Hippocampal formation (tissue), 2 donors: ENCODE measurements at places on chromosomes 7 and 10.
A peak's percentile ranks its signal among the peaks of the same experiment; 100 is the strongest.

DNA sequence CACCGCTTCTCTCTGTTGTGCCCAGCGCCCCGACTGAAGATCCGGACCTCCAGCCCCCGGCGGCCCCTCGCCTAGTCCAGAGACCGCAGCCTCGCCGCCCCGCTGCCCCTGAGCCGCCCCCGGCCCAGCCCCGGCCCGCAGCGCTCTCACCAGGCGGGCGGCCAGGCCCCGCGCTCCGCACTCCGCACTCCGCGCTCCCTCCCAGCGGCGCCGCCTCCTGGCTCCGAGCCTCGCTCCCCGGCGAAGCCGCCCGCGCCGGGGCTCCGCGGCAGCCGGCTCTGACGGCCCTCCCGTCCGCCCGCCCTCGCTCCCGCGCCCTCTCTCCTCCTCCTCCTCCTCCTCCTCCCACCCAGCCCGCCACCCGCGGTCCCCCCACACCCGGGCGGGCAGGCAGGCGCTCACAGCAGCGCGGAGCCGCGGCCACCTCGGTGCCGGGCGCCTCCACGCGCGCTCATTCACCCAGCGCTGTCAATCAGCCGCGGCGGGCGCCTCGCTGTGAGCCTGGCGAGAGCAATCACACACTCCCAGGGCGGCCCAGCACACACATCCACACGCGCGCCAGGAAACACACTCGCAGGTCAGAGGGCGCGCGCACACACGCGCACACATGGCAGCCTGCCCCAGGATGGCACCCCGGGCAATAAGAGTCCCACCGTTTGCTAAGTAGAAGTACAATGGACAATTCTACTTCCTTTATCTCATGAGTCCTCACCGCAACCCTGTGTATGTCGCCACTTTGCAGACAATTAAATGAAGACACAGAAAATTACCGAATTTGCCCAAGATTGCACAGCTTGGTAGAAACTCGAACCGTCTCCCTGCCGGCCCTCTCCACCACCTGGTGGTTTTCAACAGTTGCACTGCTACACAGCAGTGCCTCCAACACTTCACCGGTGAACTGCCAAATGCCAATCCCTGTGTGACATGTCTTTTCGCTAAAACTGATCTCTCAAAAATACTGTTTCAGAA is at the start of gene PRRT4:
PRRT4 (minus strand) TSS at position 280 of the 969 bp plus-strand sequence.
- peak; percentile 46 for DNase-seq

DNA sequence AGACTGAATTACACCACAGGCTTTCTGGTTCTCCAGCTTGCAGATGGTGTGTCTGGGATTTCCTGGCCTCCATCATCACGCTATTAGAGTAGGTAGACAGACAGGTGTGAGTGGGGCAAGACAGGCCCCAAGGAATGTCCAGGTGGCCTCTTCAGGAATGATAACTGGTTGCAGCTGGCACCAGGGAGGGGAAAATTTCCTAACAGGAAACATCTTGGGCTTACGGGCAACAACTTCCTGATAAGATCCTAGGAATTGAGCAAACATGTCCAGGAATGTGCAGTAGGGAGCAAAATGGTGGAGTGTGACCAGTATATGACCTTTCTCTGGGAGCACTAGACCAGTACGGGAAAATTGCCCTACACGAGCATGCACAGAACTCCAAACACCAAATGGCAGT is 11.3 kb downstream of the XRCC2 start:
- no peak for DNase-seq

DNA sequence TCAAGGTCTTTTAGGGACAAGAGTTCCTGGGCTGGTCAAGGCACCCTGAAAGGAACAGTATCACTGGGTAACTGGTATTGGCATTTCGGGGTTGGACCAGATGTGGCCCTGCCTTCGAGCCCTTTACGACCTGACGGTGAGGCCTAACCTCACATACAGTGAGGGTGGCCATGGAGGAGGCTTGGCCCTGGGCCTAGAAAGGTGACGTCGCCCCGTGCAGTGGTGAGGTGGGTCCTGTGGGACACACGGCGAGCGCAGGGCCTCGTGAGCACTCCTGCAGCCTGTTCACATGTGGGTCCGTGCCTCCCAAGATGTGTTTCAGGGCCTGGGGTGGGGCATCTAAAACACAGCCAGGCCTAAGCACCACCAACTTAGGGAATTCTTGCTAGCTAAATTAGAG is 36.1 kb downstream of the CRHR2 start:
- no peak for DNase-seq

- DNase-seq: no peak
Measured at GRCh38 chr10:132783940-132784865, 1.7 kb downstream of the NKX6-2 start.

DNA sequence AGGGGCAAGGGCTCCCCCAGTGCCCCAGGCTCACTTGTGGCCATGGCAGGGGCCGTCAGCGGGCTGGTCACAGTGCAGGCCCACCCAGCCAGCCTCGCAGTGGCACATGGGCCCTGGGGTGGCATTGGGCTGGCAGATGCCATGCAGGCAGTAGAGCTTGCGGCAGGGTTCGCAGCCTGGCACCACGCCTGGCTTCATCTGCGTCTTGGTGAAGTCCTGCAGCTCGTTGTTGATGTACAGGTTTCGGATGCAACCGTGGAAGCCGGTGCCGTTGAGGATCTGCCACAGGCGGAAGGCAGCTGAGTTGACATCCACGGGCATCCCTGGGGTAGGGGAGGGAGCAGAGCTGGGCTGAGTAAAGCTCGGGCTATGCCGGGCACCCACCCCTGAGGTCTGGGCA is 170.6 kb downstream of the LCOR start:
- DNase-seq: no peak

GRCh38 chr10:13268841-13269240 is 31.0 kb downstream of the PHYH start:
- DNase-seq: no peak

- DNase-seq: no peak
Measured at GRCh38 chr10:93954726-93955363, 38.9 kb upstream of the PLCE1 start.

DNA sequence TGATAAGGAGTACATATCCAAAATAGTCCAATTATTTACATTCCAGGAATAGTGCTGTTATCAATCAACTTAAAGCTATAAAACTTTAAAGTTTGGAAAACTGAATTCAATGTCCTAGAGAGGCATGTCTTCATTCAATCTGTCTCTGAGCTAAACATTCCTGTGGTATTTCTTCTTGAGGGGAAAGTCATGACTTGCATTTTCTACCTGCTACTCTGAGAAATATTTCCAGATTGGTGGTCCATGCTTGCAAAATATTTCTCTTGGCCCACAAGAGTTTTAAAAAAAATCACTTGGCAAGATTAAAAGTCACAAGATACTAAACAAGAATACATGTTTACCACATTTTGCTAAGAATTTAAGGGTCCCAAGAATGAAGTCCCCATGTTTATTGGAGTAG is 63.6 kb upstream of the HGF start:
- no peak for DNase-seq

DNA sequence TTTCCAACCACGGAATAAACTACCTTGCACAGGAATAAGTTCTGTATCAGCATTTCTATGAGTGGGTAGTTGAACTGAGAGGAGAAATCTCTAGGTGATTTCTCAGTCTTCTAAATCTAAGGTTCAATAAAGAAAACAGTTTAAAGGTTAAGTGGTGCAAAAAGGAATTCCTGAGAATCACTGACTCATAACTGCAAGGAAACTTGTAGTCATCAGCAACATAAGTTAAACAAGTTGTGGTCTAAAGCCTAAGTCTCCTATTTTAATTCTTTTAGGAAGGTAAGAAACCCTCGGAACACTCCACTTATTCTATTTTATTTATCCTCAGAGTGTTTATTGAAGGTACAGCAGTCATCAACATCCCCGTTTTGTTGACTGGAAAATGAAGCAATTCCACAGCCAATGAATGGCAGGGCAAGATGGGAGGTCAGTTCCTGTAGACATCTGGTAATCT is 92.4 kb upstream of the PIK3CG start:
- no peak for DNase-seq

DNA sequence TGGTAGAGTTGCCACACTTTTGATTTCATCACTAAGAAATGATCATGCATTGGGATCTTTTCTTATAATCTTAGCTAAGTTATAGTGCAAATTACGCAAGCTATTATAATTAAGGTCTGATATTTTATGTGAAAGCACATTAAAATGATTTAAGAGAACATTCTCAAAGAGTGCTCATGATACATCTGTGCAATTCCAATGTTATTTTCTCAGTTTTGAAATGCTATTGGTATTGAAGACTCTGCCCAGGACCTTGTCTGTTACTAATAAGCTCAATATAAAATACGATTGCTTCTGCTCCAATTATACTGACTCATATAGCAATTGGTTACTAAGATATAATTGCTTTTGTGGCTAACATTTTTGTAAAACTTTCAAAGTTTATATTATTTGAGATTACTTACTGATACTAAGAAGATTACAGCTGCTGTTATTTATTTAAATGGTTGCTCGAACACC is 180.9 kb downstream of the ADAM12 start:
- no peak for DNase-seq

- DNase-seq: peak; percentile 44
Measured at GRCh38 chr10:34854147-34854601, 39.1 kb upstream of the PARD3 start.

GRCh38 chr7:40315277-40315676 is 180.5 kb downstream of the SUGCT start:
- no peak for DNase-seq

DNA sequence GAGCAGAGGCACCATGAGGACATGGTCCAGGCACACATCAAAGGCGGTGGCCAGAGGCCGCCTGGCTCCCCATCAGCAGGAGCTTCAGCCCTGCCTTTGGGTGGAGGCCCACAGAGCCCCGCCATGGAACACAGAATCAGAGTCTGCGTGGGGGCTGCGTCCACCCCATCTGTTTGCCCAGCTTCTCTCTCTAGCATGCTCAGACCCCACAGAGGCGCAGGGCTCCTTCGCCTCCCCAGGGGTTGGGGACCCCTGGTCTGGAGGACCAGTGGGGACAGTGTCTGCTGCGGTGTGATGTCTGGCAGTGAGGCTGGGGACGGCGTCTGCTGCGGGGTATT is 321.9 kb downstream of the PTPRN2 start:
- no peak for DNase-seq

DNA sequence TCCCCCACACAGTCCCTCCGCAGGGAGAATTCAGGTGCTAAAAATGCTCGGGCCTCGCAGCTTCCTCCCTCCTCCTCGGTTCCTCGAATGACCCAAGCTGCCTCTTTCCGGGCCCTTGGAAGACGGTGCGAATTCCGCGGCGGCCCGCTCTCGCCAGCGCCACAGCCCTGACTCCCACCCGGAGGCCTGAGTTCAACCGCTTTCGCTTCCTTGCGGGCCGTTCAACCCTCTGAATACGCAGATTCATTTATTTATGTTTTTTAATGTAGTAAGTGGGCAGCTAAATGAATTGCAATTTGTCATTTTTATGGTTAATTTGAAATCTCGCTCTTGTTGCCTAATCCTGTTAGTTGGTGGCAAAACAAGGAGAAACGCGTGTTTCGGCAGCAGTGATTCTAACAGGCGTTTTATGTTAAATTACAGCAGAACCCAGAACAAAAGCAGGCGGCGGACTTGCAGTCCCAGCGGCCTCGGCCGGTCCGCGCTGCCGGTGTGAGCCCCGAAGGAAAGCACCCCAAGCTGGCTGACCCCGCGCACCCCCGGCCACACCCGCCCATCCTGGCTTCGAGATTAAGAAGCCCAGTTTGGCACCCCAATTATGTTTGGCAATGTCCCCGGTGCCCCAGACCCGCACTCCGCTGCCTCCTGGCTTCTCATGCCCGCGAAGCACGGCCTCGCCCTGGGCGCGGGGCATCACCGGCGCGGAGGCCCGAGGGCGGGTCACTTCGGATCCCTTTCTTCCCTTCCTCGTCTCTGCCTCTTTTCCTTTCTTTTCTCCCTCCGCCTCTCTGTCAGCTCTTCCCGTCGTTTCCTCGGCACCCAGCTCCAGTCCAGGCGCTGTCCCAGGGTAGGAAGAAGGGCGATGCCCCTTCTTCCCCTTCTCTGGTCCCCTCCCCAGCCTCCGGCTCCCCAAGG is 75.9 kb downstream of the INSIG1 start:
- DNase-seq: no peak

DNA sequence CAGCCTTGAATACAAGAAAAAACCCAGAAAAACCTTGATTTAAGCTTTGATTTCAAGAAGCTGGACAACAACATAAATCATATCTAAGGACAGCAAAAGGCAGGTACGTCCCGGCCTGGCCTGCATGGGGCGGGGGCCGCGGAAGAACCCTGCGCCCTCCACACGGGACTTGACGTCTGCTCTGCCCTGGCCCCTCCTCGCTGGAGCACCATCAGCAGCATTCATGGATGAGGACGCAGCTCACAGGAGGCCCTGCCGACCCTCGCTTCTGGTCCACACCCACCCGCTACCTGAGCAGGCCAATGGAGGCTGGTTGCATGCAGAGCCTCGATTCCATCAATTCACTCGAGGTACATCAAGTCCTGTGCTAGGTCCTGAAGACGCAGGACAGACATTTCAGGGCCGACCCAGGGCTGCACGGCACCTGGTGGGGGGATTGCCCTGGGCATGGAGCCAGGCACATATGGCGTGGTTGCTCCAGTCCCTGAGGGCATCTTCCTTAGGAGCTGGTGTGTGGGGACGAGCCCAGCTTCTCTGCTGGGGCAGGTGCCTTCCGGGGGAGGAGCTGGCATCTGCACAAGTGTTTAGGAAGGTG is 63.1 kb upstream of the NKX6-2 start:
- DNase-seq: no peak

- DNase-seq: no peak
Measured at GRCh38 chr7:135560631-135561030, 2.9 kb downstream of the NUP205 start.

- DNase-seq: no peak
Measured at GRCh38 chr7:83864551-83864950, 215.6 kb upstream of the SEMA3E start.

GRCh38 chr10:128860574-128860973 is 606.5 kb upstream of the MGMT start:
- DNase-seq: no peak

- DNase-seq: no peak
Measured at GRCh38 chr10:100812978-100813377, 67.6 kb downstream of the PAX2 start.

DNA sequence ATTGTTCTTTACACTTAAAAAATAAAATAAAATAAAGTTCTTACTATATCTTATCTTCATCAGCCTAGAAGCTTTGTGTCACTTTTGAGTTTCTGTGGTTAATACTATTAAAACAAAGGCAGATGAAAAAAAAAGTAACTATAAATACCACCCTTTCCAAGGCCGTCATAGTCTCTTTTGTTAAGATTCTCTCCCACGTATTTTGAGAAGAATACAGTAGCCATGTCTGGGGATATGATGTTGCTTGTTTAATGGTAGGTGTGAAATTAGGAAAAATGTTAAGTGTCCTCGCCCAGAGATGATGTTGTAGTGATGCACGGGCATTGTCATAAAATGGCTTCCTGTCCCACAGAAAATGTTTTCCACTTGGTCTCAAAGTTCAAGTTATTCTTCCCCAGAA is 223.9 kb downstream of the NEBL start:
- no peak for DNase-seq

- DNase-seq: no peak
Measured at GRCh38 chr10:126905776-126906703, 812 bp downstream of the DOCK1 start.

GRCh38 chr10:11886851-11887250 is 63.7 kb downstream of the PROSER2 start:
- no peak for DNase-seq

- no peak for DNase-seq
Measured at GRCh38 chr7:135109562-135109961, 38.3 kb upstream of the TMEM140 start.

- DNase-seq: no peak
Measured at GRCh38 chr10:29861811-29862505, 197.4 kb downstream of the JCAD start.

GRCh38 chr10:49138361-49138891 is 4.6 kb upstream of the FAM170B start:
- DNase-seq: no peak

GRCh38 chr10:66680886-66681285 is 244.9 kb upstream of the LRRTM3 start:
- no peak for DNase-seq
